ENCODE measurements at places on chromosomes 16 and 17.
A peak's percentile ranks its signal among the peaks of the same experiment; 100 is the strongest.

DNA sequence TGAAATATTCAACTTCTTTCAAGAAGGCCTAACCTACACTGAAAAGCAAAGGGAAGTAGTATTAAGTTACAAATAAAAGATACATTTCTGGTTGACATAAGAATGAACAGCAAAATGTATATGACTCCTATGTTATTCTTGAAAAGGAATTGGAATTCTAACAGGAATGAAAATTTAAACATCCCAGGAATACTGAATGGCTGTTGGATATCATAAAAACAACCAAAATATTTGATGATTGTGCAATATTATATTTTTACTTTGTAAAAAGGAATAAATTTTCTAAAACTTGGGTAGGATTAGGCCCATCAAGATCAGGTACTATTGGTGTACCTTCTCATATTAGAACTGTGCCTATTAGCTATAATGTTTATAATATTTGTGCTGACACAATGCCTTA lies 50.0 kb downstream of the CYB5B start:
- DNase-seq, result no peak

DNA sequence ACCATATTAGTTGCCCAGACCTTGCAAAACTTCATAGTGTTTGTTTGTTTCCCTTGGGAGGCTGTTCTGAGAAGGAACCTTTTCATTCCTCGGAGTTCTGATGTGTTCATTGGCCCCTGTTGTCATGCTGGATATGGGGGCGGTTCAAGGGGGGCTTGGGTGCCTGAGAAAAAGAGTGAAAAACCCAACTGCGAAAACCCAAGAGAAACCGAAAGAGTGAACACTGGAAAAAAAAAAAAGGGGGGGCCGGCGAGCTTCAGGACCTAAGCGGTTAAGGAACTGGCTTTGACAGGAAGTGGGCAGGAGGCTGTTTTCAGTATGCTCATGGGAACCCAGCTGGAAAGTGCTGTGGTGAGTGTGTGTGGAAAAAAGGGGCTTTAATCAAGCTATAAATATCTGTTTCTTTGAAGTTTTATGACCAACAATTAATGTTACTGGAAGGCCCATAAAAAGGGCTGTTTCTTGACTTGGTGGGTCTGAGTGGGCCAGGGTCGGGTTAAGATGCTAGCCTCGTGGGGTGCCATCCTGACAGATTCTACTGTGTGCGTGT lies 510.7 kb downstream of the MAF start:
- DNase-seq, result peak; percentile 93

DNA sequence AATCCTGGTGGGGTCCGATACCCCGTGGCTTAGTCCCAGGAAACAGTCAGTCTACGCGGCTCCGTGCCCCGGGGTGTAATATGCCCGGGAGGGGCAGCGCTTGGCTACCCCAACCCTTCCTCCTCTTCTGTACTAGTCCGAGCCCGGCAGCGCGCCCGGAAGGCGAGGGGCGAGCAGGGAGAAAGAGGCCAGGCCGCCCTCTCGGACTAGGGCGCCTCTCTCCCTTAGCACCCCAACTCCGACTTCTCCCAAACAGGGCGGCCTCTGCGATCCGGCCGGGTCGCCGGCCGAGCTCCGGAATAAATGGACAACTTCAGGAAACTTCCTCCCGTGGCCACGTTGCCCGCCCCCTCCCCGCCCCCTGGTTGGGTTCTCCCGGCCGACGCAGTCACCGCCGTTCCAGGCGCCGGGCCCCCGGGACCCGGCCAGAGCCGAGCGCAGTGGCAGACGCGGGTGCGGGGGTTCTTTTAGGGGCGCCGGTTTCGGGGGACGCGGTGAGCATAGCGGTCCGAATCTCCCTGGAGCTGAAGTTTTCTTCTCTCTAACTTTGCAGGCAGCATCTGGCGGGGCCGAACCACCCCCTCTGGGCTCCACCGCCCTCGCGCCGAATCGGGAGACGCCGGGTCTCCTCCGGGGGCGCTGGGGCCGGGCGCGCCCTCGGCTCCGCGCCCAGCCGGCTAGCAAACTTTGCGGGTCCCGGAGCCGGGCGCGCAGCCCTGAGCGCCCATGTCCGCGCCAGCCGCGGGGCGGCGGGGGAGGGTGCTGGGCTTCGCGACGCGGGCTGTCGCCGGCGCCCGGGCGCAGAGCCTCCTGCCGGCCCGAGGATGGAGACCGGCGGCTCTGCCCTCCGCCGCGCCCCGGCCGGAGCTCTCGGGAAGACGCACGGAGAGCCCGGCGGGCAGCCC lies at the start of gene SDK2:
TSS of gene SDK2 (minus strand) at position 301 of the 905 bp plus-strand sequence. CDS start 357 bp downstream, outside the sequence.
- DNase-seq, result no peak

GRCh38 chr16:19595043-19595767 lies 39.7 kb downstream of the VPS35L start:
- DNase-seq, result no peak
